ENCODE measurements at places on chromosomes 6 and 20. TPM values are rescaled to one million over a fixed set of nuclear protein-coding genes. Genes with fewer than 3 reads are reported as not detected.

CDS2 gene
- total RNA-seq: 67.0 TPM

NEURL2 gene
- 2.3 TPM for total RNA-seq

SAMD10 gene
- total RNA-seq: 5.9 TPM

TCF15 gene
- total RNA-seq: 0.77 TPM

CDH4 gene
- under 0.01 TPM for total RNA-seq

SAMD5 gene
- 0.51 TPM for total RNA-seq

ACSS1 gene
- total RNA-seq: 9.4 TPM

RSPH9 gene
- total RNA-seq: 0.25 TPM

COQ3 gene
- total RNA-seq: 5.5 TPM

Data from dermis microvascular lymphatic vessel endothelial cell (primary cell).